ENCODE measurements at places on chromosomes 2 and 18. TPM values are rescaled to one million over a fixed set of nuclear protein-coding genes. Genes with fewer than 3 reads are reported as not detected.

The SCRN3 gene
- total RNA-seq, result 22.7 TPM

The OSBPL1A gene
- total RNA-seq, result 32.5 TPM

The GPAT2 gene
- 3.3 TPM for total RNA-seq

The CCNT2 gene
- 37.9 TPM for total RNA-seq

DNA sequence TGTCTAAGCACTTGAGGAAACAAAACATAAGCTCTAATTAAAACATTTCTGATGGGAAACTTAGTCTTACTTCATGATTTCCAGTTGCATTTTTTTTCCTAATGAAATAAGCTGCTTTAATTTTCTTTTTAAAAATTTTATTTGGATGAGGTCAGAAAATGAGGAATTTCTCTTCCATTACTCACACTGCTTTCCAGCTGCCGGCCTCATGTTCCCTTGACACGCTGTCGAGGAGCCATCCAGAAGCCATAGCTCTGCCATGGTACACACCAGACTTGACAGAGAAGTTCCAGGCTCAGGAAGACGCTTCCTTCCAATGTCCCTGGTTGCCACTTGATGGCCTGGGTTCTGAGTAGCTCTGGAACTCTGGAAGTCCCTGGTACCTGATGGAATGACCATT, 12.1 kb upstream of the MAPRE2 start:
- no peak for DNase-seq

GRCh38 chr2:231343988-231344387, 51.5 kb upstream of the B3GNT7 start:
- no peak for DNase-seq

DNA sequence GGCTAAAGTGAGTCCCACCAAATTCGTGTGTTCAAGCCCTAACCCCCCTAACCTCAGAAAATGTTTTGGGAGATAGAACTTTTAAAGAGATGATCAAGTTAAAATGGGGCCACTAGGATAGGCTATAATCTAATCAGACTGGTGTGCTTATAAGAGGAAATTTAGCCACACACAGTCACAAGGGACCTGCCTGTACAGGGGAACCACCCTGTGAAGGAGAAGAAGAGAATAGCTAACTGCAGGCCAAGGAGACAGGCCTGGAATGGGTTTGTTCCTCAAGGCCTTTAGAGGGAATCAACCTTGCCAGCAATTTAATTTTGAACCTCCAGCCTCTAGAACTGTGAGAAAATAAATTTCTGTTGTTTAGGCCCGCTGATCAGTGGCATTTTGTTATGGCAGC, 36.0 kb upstream of the TANK start:
- no peak for DNase-seq
